ENCODE measurements at places on chromosomes 16 and 17.

DNA sequence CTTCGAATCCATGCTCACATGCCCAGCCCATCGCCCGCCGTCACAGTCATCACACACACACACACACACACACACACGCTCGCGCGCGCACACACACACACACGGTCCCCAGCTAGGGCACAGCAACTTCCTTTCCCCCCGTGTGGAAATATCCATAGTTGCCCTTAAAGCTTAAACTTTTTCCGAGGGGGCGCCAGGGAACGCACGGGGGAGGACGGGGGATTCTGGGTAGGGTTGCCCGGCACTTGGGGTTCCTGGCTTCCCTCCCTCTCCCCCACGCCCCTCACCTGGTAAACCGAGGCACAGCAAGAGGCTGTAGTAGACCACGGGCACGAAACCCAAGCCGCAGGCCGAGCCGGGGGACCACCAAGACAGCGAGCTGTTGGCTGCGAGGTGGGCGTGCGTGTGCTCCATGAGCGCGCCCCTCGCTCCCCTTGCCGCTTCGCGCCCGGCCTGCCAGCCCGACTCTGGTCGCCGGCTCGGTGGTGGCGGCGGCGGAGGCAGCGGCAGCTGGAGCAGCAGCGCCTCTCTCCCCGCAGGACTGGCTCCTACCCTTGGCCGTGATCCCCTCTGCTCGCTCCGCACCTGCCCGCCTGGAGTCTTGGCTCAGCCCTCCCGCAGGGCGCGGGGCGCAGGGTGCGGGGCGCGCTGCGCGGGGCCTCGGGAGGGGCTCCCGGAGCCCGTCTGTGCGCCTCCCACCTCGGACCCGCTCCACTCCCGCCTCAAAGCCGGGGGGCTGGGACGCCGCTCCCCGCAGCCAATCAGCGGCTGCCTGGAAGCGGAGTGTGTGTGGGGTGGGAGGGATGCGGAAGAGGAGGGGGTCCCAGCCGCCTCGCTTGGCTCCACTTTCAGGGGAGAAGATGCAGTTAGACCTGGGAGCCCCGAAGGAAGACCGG lies at the start of gene GPR139:
Gene GPR139, minus strand, starts transcription at position 688 of the 896 bp plus-strand sequence. Its CDS starts 274 bp downstream, at position 414.
- no peak for DNase-seq

- no peak for DNase-seq
Observed at GRCh38 chr17:45370949-45371413, 54.2 kb upstream of the MAP3K14 start.

- DNase-seq = no peak
Observed at GRCh38 chr16:89084411-89084810, 9.2 kb upstream of the ACSF3 start.

DNA sequence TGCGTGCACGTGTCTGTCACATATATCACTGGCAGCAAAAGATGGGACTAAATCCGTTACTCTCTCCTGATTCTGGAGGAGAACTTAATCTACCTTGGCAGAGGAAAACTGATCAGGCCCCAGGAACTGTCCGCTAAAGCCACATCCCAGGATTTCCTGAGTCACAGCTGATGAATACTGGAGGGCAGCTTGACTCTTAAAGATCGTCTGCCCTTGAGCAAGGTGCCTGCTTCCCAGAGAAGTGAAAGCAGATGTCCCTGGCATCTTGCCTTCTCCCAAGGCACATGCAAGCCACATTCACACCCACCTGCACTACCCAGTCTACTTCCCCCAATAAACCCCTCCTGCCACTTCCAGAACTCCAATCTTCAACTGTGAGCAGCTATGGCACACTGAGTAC lies 99.8 kb downstream of the CPPED1 start:
- no peak for DNase-seq

DNA sequence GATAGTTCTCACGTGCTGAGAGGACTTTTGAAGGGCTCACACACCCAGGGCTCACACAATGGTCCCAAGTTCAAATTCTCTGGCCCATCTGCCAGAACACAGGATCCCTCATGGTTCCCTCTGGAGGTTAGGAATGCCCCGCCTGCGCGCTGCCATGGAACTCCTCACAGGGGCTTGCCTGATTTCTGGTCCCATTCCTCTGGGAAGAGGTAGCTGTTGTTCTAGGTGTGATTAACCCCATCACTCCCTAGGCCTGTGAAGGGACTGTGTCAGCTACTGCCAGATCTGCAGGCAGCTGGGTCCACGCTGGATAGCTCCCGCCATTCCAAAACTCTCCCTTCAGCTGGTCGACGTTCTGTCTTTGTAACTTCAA lies 2.3 kb upstream of the ARMC5 start:
- DNase-seq = no peak

- no peak for DNase-seq
Observed at GRCh38 chr17:55641676-55642081, 81.0 kb downstream of the TMEM100 start.

DNA sequence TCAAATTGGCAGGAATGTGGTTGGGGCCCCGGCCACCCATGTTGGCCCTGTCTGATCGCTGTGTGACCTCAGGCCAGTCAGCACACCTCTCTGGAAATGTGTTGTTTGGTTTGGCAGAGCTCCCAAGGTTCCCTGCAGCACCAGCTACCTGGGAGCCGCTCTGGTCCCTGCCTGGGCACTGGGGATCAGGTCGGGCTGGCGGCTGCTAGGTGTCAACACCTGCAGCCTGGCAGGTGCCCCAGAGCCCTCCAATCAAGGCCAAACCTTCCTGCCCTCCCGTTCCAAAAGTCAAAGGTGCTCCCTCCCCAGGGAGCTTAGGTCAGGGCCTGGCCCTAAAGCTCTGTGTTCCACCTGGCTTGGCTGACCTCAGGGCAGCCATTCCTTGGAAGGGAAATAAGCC lies 55.9 kb downstream of the ZDHHC7 start:
- no peak for DNase-seq

Data from stimulated activated CD8-positive, alpha-beta memory T cell treated with anti-CD3 and anti-CD28 coated beads, Interleukin-12 subunit alpha, Interleukin-12 subunit beta, amount 100 ng/mL, for 4 hours (primary cell).